ENCODE measurements at places on chromosomes 11 and 22. TPM values are rescaled to one million over a fixed set of nuclear protein-coding genes. Genes with fewer than 3 reads are reported as not detected.

DNA sequence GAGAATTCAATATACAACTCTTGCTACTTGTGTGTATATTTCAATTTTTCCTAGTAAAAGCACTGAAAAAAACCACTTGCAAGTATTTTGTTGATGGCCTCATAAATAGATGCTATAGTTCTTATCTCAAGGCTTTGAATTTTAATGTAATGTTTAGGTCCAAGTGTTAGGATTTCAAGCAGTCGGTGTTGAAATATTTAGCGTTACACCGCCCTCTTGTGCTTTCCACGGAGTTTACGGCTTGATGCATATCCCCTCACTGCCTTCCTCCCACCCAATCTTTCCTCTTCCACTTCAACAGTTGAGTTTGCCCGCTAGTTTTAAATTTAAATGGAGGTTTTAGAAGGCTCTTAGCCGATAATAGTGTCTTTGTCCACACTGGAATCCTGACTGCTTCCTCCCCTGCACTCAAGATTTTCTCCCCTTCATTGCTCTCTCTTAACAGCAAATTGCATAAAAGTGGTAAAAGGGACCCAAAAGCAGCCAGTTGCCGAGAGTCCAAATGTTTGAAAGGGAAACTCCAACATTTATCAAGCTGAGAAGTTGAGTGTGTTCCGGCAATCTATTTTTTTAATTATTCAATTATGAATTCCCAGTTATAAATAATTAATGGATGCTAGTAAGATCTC is 25.9 kb upstream of the HTATIP2 start:
- DNase-seq, result peak; percentile 81

Gene CEP126
- total RNA-seq, result 2.2 TPM

Gene CAPN1
- 24.3 TPM for total RNA-seq

GRCh38 chr11:126334659-126335462 is 20.6 kb upstream of the ST3GAL4 start:
- no peak for DNase-seq

DNA sequence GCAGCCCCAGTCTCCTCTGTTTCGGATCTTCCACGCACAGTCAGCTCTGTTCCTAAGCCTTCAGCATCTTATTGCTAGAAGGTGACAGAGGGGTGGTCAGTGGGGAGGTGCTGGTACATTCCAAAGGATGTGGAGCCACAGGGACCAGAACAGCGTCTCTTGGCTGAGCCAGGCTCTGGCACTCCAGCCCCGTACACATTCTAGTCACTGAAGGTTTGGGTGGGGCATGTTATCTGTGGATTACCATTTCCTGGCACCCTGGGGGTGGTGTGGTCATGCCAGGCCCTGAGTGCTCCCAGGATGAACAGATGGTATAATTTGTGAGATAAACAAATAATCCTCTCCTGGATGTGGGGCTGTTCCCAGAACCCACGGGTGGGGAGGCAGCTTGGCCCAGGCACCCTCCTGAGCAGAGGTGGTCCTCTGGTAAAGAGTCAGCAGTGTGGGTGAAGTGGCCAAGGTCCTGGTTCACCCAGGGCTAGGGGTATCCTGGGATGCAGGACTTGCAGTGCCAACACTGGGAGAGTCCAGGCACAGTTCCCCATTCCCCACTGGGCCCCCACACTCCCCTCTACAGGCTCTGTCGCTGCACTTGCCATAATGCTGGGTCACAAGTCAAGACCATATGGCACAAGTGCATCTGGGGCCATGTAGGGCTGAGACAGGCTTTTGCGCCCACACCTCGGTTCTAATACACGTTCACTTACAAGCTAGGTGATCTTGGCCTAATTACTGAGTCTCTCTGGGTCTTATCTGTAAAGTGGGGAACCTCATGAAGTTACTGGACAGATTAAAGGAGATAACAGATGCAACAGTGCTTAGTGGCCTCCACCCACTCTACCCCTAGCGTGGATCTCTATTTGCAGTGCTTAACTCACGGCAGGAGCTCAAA is 33.0 kb downstream of the DKK3 start:
- DNase-seq, result no peak

Gene TRIM48
- not detected for total RNA-seq

All from neural progenitor cell (in vitro differentiated cells).